Stimulated activated CD8-positive, alpha-beta memory T cell treated with anti-CD3 and anti-CD28 coated beads, Interleukin-7, amount 100 ng/mL, for 1 hour (primary cell): ENCODE measurements at places on chromosomes 2 and 18.

DNA sequence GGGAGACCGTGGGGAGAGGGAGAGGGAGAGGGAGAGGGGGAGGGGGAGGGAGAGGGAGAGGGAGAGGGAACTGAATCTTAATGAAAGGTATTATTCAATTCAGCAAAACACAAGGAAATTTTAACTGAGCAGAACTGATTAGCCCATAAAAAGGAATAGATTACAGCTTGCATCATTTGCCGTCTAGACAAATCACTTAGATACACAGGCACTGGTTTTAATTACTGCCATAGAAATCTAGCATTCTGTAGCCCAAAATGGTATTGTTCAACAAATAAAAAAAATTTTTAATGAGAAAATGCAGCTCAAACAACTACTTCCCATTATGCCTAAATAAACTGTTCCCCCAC is 7.9 kb upstream of the KCNF1 start:
- DNase-seq: no peak

GRCh38 chr2:232659359-232659758 is 26.0 kb downstream of the EFHD1 start:
- DNase-seq: no peak

GRCh38 chr2:16933355-16933754 is 267.7 kb upstream of the CYRIA start:
- DNase-seq: no peak

GRCh38 chr2:207565736-207566500 is 36.2 kb downstream of the CREB1 start:
- no peak for DNase-seq

- DNase-seq: no peak
Observed at GRCh38 chr2:231800493-231801091, 14.3 kb downstream of the COPS7B start.

DNA sequence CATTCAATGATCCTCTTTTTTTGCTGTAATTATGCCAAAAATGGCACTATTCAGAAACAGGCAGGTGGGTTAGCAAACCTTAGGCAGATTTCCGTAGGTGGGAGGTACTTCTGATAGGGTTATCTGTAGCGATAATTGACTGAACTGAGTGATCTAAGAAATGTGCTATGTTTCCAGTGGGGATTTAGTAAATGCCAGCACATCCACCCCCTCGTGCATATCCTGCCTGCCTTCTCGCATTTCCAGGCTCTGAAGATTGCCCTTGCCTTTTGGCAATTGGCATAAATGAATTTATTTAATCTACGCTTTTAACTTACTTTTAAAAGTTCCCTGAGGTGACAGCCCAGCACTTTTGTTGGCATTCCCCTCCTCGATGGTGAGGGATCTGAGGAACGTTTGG is 576 bp upstream of the FSHR start:
- no peak for DNase-seq

DNA sequence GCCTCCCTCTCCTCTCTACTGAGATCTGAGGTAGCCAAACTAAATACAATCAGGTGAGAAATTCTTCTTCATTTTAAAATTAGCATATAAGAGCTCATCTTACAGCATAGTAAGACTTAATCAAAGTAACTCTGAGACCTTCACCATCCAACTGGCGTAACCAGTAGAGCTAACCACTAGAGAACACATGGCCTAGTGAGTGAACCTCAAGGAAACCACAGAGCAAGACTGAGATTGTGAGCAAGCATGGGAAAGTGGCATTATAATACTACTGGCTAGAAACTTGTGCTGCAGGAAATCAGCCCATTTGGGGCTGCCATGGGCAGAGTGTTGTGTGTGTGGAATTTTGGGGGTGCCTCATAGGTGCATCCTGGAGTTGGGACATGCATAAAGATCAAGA is 61.1 kb upstream of the SPHKAP start:
- DNase-seq: no peak
